ENCODE measurements at places on chromosomes 12 and 14.
A peak's percentile ranks its signal among the peaks of the same experiment; 100 is the strongest.

DNA sequence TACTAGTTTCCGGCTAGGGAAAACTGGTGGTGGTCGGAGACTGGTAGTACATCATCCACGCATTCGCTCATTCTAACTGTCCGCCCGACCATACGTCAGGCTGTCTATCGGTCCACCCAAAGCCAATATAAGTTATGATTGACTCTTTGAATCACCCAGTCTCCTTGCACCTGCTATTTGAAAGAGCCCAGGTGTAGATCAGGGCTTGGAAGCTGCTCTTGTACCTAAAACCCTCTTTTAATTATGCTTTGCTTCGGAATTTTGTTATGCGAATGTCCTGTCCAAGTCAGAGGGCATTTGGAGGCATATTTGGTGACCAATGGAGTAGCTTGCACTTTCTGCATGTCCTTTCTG, 5.7 kb upstream of the NKX2-1 start:
- DNase-seq, result no peak

GRCh38 chr14:87386524-87386923, 606.5 kb downstream of the GALC start:
- no peak for DNase-seq

DNA sequence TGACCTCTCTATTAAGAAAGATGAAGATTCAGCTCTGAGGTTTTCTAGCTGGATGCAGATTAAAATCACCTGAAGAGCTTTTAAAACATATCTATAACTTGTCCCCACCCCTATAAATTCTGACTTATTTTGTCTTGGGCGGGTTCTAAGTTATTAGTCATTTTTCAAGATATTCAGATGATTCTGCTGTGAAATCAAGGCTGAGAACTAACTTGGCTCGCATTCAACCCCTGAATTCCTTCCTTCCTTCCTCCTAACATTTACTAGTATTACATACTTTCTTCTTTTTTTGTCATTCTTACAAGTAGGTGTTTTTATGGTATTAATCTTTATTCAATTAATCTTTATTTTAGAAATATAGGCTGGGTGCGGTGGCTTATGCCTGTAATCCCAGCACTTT, 55.4 kb downstream of the SSPN start:
- DNase-seq, result no peak

DNA sequence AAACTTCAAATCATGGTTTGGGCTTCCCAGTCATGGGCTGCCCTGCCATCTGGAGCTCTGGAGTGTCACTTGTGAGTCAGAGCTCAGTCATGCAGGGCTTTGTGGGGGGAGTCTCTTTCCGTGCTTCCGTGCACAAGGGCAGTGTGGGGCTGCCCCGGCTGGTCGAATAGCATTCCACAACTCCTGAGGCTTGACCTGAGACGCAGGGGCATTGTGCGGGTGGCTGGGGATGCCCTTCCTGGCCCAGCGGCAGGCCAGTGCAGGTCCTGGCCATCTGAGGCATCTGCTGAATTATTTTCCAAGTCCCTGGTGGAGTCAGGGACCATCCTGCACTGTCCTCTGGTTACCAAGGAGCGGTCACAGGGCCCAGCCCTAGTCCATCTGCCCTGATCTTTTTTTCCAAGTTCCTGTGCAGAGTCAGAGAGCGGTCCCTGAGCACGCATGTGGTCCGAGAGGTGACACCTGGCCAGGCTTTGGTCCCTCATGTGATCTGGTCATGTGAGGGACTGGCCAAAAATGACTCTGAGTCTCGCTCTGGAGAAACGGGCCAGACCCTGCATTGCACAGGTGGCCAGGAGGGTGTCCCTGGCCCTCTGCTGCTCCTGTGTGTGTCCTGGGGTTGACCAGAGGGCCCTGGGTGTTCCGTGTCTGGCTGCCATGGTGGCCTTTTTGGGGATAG, 167.0 kb upstream of the ALG10B start:
- DNase-seq, result peak; percentile 95

- no peak for DNase-seq
These were observed 13.5 kb downstream of the PDE1B start for GRCh38 chr12:54562750-54563356.

GRCh38 chr12:123761841-123762714, at the start of gene DNAH10:
Gene DNAH10 (plus strand): TSS chr12:123762301. CDS start chr12:123762337, 36 bp downstream.
- no peak for DNase-seq

GRCh38 chr12:117900561-117900960, 68.2 kb downstream of the KSR2 start:
- peak; percentile 74 for DNase-seq

GRCh38 chr12:127174881-127175280, 1092.1 kb upstream of the TMEM132C start:
- peak; percentile 14 for DNase-seq

DNA sequence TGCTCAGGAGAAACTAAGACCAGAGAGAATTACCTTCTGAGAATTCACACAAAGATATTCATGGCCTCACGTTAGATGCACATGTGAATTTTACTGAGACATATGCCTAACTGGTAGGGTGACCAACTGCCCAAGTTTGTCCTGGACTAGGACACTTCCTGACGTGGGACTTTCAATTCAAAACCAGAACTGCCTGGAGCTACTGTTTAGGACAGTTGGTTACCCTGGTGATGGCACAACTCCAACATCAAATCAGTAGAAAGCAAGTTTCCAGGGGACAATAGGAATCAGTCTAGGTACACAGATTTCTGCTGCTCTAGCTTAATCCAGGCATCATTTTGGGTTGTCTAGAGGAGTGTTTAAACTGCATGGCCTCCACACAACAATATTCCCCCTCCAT, 178.7 kb downstream of the GXYLT1 start:
- DNase-seq, result no peak

GRCh38 chr12:1216560-1216959, 225.5 kb downstream of the ERC1 start:
- DNase-seq, result peak; percentile 6

DNA sequence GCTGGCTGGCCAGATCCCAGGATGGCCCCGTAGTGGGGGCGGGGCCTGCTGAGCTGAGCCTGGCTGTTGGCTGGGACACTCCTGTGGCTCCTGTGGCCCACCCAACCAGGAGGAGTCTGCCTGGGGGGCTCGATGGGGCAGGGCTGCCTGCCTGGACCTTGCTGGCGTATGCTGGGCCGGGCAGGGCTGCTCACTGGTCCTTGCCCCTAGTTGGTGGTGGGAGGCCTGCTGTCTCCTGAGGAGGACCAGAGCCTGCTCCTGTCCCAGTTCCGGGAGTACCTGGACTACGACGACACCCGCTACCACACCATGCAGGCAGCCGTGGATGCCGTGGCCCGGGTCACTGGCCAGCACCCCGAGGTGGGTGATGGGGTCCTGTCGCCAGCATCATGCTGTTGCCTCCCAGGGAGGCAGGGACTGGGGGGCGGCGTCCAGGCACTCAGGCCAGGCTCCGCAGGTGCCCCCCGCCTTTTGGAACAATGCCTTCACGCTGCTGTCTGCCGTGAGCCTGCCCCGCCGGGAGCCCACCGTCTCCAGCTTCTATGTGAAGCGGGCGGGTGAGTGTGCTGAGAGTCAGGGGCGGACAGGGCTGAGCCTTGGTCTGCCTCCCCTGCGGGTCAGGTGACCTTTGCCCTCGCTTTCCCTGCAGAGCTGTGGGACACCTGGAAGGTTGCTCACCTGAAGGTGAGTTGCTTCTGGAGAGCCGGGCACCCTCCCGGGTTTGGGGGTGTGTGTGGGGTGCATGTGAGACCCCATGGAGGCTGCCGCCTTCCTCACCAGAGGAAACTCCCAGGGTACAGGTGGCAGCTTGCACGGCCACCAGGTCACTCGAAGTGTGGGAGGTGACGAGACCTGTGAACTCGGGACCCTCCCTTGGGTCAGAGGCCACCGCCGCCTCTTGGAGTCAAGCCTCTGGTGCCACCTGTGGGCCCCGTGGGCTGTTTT, 3.4 kb downstream of the NOC4L start:
- no peak for DNase-seq

- no peak for DNase-seq
These were observed 11.9 kb upstream of the CSAD start for GRCh38 chr12:53192531-53193021.

- DNase-seq, result no peak
These were observed 90.4 kb downstream of the SRGAP1 start for GRCh38 chr12:63934936-63935335.

- DNase-seq, result peak; percentile 84
These were observed 70.6 kb upstream of the ARHGAP5 start for GRCh38 chr14:32006263-32007110.

- DNase-seq, result peak; percentile 13
These were observed 16.0 kb downstream of the AMDHD1 start for GRCh38 chr12:95959107-95959506.

DNA sequence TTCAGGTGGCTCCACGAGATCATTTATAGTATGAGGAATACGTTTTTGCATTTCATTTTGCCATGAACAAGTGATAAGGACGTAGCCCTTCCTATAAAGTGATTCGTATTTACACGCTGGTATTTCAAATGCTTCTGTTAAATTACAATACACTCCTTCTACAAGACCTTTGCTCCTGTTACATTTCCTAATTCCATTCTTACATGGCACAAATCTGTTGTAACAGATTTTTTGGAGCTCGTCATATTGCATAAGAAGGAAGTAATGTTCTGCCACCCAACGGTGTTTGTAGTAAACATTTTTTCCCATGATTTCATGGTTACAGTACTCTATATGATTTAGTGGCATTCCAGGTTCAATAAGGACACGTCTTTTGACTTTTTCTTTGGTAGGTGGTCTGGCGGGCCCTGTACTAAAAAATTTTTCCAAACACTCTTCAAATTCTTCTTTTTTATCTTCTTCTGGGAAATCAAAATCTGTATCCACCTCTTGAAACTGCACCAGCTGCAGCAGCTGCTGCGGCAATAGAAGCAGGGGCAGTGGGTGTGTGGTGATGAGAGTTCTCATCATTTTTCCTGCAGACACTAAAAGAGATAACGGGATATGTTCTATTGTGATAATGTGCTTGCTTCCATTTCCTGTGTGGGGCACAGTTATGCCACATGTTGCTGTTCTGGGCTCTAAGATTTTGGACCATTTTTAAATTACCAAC, 4.2 kb downstream of the RNASE9 start:
- DNase-seq, result no peak

GRCh38 chr14:36462890-36463289, 57.1 kb downstream of the NKX2-1 start:
- DNase-seq, result no peak

- no peak for DNase-seq
These were observed 6.9 kb downstream of the EXOC3L4 start for GRCh38 chr14:103101257-103101962.

DNA sequence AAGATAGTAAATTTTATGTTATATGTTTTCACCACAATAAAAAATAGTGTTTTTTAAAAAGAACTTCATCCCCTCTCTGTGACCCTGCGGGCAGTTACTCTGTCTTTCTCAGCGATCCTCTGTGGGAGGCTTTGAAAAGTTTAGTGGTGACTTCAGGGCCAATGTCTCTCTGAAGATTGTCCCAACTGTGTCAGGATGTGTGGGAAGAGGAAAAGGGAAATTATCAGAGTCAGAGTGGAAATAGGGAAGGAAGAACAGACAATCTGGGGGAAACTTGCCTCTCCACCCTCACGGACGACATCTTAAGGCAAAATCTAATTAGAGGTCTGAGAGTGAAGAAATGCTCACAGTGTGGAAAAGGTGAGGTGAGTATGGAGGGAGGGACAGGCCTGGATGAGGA, 3.5 kb upstream of the OR10P1 start:
- no peak for DNase-seq

- DNase-seq, result no peak
These were observed 20.9 kb downstream of the SLCO1C1 start for GRCh38 chr12:20716037-20716436.

GRCh38 chr12:19410211-19410610, 29.1 kb upstream of the AEBP2 start:
- no peak for DNase-seq

- no peak for DNase-seq
These were observed 14.5 kb upstream of the FBRSL1 start for GRCh38 chr12:132475304-132476037.

GRCh38 chr12:130793554-130793849, 45.5 kb downstream of the STX2 start:
- no peak for DNase-seq

DNA sequence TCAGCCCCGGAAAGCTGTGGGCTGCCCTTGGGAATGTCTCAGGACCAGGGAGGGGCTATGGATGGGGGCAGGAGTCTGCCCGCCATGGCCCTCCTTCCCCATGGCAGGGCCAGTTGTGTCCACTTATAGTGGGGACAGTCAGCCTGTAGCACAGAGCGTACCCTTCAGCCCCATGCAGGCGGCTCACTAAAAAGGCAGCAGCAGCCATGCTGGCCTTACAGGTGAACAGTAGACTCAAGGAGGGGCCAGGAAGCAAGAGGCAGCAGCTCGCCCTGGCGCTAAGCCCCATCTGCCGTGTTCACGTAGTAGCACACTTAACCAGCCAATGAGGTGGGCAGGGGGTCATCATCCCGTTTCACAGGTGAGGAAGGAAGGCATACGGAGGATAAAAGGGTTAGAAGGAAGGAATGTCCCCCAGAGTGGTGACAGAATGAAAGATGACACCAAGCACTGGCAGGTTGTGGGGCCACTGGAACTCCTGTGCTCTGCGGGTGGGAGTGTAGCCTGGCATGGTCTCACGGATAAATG, 52.7 kb downstream of the FAM222A start:
- DNase-seq, result no peak

DNA sequence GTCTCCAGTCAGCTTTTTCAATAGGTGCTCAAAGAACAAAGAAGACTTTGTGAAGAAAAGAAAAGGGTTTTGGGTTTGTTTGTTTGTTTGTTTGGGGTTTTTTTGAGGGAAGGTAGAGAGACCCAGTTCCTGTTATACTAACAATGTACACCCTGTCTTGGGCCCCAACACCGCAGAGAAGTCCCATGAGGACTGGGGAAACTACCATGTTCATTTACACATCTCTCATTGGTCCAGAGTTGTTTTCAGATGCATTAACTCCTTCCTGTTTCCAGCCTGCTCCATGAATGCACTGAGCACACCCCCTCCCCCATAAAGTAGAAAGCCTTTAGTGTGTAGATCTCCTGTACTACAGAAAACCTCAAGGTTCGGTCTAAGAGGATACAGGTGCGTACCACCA, 51.1 kb upstream of the SLC8A3 start:
- DNase-seq, result no peak

DNA sequence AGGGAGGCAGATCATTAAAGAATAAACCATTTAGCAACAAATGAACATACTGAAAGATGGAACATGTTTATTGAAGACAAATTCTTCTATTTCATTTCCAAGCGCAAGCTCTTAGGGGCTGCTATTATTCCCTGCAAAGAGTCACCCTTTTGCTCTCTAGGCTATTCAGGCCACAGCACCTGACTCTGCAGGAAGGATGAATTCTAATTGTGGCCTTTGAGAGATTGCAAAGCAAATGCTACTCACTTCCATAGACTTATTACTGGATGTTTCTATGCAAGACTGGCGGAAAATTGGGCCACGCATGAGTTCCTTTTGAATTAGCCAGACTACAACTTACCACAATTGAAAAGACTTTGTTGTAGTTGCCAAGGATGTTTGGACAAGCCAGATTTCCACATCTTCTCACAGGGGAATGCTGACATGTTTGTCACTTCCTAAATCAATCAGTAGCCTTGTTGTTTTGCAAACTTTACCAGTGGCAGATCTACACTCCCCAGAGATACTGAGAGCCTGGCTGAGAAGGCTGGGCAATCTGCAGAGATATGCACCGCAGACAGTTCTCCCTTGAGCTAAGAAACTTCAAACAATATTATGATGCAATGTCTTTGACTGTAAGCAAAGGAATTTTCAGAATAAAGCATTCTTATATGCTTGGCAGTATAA, 334.3 kb upstream of the SYT1 start:
- DNase-seq, result no peak
